A549 (cell line): ENCODE measurements at places on chromosomes 3 and 15.

DNA sequence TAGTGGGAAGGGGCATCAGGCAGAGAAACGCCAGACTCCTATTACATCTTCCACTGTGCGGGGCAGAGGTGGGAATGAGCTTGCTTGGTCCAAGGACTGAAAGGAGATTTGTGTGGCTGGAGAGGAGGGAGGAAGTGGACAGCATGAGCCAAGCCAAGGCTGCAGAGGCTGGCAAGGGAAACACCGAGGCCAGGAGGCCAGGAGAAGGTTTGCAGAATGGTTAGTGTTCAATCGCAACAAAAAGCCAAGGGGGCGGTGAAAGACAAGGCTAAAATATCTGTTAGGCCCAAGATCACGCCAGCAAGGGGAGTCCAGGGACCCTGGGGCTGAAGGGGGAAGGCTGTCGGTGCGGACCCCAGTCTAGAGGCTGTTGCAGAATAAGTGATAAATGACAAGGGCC is 75.8 kb downstream of the CPN2 start:
- DNase-seq: peak; percentile 14

DNA sequence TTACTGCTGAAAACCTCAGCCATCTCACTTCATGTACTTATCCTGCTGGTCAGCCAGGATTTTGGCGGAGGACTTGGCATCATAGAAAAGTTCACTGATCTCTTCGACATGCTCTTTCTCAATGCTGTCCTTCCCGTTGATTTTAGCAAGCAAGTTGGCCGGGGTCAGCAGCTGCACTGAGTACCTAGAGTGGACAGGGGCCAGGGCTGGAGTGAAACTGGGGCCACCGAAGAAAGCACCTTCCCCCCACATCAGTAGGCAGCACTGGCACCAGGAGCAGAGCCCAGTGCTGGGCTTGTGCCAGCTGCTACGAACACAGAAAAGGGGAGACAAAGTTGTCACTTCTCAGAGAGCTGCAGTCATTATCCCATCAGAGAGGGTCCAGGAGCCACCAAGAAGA is 29.0 kb downstream of the SEC61A1 start:
- no peak for DNase-seq

GRCh38 chr3:127451321-127451720 is 139.2 kb downstream of the TPRA1 start:
- no peak for DNase-seq

DNA sequence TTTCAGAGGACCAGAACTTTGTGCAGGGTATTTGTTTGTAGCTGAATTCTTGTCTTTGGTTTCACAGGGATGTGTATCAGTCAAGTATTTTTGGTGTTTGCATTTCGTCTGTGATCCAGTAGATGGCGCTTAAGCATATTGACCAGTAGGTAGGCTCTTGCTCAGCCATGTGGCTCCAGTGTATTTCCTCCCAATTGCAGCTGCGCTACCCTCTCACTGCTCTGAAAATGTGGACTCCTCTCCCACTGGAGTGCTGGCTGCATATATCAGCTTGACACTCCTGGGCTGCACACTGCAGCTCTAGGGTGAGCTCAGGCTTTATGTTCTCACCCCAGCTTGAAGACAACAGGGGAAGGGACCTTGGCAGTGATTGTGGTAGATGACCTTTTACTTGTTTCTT is 1264.3 kb upstream of the ALCAM start:
- DNase-seq: peak; percentile 51

- no peak for DNase-seq
Observed at GRCh38 chr3:58163234-58163633, 47.5 kb downstream of the DNASE1L3 start.

GRCh38 chr3:86948822-86949221 is 42.1 kb downstream of the VGLL3 start:
- DNase-seq: peak; percentile 20

GRCh38 chr3:126807795-126808194 is 103.8 kb downstream of the CHCHD6 start:
- no peak for DNase-seq

GRCh38 chr3:193052354-193053045 is 134.8 kb upstream of the MB21D2 start:
- DNase-seq: no peak

- peak; percentile 84 for DNase-seq
Observed at GRCh38 chr15:56491110-56491722, 26.3 kb upstream of the MNS1 start.

DNA sequence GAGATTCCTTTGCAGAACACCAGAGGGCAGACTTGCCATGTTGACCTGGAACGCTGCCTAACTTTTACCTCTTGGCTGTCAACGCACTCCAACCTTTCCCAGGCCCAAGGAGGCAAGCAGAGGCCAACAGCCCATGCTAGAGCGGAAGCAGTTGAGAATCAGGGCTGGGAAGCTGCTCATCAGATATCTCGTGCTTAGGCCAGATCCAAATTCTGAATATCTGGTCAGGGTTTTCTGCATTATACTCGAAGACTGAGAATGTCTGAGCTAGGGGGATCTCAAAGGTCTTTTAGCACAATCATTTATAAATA is 2.5 kb downstream of the XIRP1 start:
- peak; percentile 76 for DNase-seq

GRCh38 chr3:59237121-59237520 is 187.3 kb upstream of the CFAP20DC start:
- no peak for DNase-seq
